ENCODE measurements at places on chromosomes 7 and 10. TPM values are rescaled to one million over a fixed set of nuclear protein-coding genes. Genes with fewer than 3 reads are reported as not detected.

The PKD1L1 gene
- polyA plus RNA-seq, result 1.0 TPM

DNA sequence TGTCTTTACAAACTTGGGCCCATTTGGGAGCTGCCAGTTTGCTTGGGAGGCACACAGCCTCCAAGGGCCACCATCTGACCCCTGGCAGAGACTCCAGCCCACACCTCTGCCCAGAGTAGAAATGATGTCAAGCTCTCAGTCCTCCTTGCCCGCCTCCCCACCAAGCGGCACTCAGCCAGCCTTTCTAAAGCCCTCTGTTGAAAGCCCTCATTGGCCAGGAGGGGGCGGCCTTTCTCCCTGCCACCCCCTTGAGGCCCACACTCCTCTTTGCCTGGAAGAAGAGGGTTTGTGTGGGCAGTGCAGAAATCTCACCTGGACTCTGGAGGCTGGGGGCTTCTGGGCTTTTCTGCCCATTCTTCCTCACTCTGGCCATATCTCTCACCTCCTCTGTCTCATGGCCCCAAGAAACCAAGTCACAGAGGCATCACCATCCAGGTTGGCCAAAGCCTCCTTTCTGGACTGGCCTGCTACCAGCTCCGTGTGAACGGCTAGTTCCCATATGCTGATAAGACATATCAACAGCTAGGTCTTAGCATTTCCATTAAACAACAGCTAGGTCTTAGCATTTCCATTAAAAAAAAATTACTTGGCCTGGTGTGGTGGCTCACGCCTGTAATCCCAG, 36.1 kb downstream of the UBTD1 start:
- DNase-seq, result no peak

GRCh38 chr10:36119455-36119854, 477.4 kb upstream of the FZD8 start:
- DNase-seq, result no peak

The NEURL1 gene
- 34.9 TPM for polyA plus RNA-seq

The ATP6V0A4 gene
- 0.12 TPM for polyA plus RNA-seq

The ZNF92 gene
- polyA plus RNA-seq, result 12.4 TPM

DNA sequence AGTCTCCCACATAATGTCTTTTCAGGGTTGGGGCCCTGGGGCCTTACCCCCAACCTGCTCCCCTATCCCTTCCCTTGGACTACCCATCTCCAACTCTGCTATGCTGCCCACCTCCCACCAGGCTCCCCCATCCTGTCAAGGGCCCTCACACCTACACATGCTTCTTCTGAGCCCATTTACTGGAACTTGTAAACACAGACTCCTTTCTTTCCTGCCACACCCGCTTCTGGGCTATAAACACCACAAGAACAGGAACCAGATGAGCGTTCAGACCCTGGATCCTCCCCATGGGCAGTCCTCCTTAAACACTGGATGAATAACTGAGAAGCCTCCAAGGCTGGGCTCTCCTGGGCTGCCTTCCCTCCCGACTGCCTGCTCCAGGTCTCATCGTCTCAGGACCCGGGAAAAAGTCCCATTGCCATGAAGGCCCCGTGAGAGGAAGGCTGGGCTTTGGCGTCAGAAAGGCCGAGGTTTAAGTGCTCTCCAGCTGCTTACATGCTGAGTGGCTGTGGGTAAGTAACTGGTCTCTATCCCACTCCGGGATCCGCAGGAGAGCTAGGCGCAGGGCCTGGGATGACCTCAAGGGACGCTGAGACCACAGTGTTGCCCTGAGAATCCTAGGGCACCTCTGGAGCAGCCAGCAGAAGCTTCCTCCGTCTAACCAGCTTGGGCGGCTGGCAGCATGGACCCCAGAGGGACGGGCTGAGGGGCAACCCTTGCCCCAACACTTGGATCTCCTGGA, 15.6 kb upstream of the CRHR2 start:
- DNase-seq, result no peak

The DDC gene
- polyA plus RNA-seq, result 213 TPM

DNA sequence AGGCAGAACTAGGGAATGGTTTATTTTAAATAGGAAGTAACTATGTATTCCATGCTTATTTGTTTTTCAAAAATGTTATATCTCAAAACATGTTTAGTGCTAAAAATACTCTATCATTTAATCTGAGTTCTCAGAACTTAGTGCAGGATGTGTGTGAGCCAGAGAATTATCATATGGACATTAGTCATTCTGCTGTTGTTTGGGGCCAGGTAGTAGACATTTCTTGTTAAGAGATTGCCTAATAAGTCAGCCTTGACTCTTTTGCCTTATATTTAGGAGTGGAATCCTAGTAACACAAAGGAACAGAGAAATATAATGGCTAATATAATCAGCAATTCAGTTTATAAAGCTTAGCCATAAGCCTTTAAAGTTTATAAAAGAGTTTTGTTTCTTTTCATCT, 149.8 kb downstream of the CCSER2 start:
- no peak for DNase-seq

GRCh38 chr7:80968606-80969005, 49.8 kb upstream of the SEMA3C start:
- DNase-seq, result no peak

DNA sequence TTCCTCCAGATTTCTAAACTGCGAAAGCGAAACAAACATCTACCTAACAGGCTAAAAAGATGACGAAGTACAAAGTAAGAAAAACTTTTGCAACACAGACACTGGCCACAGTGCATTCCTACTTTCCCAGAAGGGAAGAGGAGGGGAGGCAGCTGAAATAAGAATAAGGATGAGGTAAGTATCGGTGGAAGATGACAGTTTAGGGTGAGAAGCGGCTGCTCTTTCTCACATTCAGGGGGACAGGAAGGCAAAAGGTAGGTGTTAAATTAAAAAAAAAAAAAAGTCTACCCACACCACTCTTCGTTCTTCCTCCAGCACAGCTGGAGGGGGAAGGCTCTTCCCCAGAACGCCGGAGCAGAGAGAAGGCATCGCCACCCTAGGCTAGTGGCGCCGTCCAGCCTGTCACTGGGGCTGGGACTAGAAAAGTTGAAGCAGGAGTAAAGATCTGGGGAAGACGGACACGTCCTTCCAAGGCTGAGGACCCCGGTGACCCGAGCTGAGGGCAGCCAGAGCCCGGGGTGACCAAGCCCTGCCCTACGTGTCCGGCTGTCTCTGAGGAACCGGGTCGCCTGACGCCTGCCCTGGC, 846 bp downstream of the DNAJC1 start:
- peak; percentile 15 for DNase-seq

- no peak for DNase-seq
These were observed 122.7 kb upstream of the PRSS1 start for GRCh38 chr7:142626420-142627035.

- DNase-seq, result no peak
These were observed 271.3 kb downstream of the FGFR2 start for GRCh38 chr10:121326905-121327304.

The CH25H gene
- 4.2 TPM for polyA plus RNA-seq

- DNase-seq, result peak; percentile 90
These were observed 27.0 kb downstream of the RAPGEF5 start for GRCh38 chr7:22329816-22330524.

DNA sequence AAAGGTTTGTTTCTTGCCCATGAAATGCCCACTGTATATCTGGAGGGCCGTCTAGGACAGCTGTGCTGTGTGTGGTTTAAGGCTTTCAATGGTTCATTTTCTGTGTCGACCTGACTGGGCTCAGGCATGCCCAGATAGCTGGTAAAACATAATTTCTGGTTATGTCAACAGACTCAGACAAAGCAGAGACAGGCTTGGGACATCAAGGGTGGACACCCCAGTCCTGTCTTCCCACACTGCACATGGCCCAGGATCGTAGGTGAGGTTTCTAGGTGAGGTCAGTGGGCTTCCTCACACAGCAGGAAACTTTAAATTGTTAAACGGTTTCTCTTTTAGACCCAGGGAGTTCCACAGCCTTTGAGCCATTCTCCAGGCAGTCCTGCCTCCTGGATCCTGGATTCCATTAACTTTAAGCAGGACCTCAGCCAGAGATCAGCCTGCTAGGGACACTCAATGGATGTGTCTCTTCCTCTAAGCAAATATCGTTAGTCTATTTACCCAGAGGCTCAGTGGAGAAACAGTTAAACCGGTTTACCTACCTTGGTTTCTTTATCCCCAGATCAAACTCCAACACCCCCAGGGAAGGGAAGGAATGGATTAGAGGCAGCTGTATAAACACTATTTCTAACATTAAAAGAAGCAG, 66.4 kb downstream of the ST8SIA6 start:
- peak; percentile 55 for DNase-seq

DNA sequence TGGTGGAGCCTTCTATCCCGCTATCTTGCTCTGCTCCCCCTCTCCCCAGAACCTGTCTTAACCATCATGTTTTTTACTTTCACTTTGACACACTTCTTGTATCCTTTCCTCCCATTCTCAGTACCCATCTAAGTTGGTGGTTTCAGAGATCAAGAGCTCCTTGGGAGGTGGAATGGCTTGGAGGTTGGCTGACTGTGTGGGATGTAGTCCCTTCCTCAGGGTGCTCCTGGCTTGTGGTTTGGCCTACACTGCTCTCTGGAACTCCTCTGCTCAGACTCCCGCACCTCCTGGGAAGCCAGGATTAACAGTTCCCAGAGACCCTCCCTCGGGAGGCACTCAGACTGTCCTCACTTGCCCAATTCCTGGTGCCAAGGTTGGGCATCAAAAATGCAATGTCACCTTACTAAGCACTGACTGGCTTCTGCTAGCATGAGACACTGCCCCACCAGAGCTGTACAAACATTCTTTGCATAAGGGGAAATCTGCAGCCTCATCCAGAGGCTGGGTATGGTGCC, 93.1 kb upstream of the NAMPT start:
- no peak for DNase-seq

The HOXA4 gene
- polyA plus RNA-seq, result 19.7 TPM

The EMX2 gene
- polyA plus RNA-seq, result not detected

GRCh38 chr7:102061354-102061945, 225.2 kb upstream of the SH2B2 start:
- no peak for DNase-seq

DNA sequence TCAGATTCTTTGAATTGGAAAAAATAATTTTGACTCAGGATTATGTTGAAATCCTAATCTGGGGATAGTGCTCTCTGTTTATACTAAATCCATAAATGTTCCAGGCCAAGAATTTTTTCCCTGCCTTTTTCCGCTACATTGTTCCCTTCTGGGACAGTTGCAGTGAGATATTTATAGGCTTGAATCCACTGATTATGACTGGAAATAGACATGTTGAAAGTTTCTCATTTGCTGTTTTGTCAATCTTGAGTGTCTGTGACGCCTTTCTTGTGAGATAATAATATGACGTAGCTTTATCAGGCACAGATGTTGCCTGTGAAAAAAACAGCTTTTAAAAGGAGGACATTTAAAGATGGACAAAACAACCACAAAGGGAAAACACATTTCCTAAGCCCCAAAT, 155.9 kb downstream of the ARID5B start:
- DNase-seq, result peak; percentile 22

- DNase-seq, result no peak
These were observed 16.7 kb downstream of the AQP1 start for GRCh38 chr7:30928254-30928872.

DNA sequence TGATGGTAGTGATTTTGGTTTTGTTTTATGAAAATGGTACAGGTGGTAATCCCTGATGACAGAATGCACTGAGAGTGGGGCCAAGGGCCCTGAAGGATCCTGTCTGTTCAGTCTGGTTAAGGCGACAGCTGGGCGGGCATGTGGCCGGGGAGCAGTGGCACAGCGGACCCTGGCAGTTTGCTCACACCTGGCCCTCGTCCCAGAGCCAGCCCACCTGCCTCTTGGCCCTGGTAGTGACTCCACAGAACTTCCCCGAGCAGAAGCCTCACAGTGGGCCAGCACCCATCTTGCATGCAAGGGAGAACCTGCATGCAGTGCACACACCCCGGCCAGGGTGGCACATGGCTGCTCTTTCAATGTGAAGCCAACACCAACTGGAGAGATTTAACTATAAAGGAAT, 82.8 kb downstream of the ALOX5 start:
- no peak for DNase-seq

GRCh38 chr10:6678211-6678803, 98.2 kb upstream of the PRKCQ start:
- peak; percentile 36 for DNase-seq

DNA sequence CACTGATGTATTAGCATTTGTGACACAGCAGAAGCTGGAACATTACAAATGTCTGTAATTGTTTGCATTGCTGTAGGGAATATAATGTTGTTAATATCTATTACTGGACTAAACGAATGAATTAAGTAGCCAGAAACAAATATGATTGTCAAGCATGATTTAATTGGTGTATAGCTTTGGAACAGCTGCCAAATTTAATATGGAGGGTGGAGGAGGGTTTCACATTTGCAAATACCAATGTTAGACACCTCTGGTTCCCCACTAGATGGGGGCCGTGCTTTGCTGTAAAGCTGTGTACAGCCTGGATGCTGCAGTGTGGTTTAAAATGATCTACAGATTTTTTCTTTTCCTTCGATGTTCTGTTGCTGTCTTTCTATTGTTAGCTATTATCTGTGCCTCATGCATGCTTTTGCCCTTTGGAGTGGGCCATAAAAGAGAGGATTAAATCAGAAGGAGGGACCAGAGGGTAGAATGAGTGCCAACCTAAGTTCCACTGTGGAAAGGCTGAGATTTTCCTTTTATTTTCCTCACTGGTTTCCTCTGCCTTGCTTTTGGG, 23.1 kb downstream of the DNAJB9 start:
- DNase-seq, result peak; percentile 40

The PRKAG2 gene
- polyA plus RNA-seq, result 50.9 TPM

DNA sequence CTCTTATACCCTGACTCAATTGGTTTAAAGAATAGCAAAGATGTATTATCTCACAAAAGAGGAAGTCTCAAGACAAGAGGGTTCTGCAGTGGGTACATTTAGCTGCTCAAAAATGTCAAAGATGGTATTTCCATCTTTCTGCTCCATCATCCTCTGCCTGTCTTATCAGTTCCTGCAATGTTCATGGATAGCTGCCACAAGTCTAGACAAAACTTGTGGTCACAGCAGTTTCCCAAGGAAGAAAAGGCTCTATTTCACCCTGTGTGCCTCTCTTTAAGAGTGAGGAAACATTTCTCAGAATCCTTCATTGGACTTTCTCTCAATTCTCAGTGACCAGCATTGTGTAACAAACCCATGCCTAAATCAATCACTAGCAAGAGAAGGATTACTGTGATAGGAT, 634.2 kb upstream of the AUTS2 start:
- no peak for DNase-seq

- peak; percentile 36 for DNase-seq
These were observed 10.2 kb upstream of the CH25H start for GRCh38 chr10:89217057-89217990.

The PLCE1 gene
- 27.4 TPM for polyA plus RNA-seq

- no peak for DNase-seq
These were observed 55.4 kb upstream of the PRSS1 start for GRCh38 chr7:142693911-142694310.

GRCh38 chr7:73823873-73824592, 6.8 kb upstream of the CLDN4 start:
- DNase-seq, result no peak

The PALD1 gene
- 6.1 TPM for polyA plus RNA-seq

DNA sequence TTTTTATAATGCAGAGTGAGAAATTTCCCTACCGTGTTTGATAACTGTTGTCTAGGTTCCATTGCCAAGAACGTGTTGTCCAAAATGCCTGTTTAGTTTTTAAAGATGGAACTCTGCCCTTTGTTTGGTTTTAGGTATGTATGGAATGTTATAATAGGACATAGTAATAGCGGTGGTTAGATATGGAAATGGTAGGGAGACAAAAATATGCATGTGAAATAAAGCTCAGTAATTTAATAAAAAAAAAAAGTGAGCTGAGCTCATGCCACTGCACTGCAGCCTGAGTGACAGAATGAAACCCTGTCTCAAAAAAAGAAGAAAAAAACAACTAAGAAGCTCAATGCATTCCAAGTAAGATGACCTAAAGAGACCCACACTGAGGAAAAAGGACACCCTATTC, 72.9 kb downstream of the ZNF783 start:
- no peak for DNase-seq

GRCh38 chr7:105204953-105205352, 183.8 kb downstream of the SRPK2 start:
- DNase-seq, result no peak

All from large intestine (tissue), 12 donors.